Muscle of arm (tissue), 14 donors: ENCODE measurements at places on chromosomes 11 and 22.

DNA sequence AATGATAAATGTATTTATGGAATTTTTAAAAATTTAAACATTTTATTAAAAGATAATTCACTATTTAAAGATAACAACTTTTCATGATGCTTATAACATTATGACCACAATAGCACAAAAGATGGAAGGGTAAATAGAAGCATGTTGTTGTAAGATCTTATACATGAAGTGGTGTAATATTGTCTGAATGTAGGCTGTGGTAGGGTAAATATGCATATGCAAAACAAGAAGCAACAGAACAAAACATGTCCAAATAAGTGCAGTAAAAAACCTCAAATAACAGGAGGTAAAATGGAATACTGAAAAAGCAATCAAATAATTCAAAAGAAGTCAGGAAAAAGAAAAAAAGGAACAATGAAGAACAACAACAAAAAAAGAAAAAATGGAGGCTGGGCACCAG, 56.0 kb downstream of the ADM start:
- DNase-seq: no peak

- DNase-seq: no peak
Observed at GRCh38 chr22:22371031-22371541, 126.5 kb downstream of the VPREB1 start.

- no peak for DNase-seq
Observed at GRCh38 chr22:35596821-35597220, 20.3 kb downstream of the MB start.

DNA sequence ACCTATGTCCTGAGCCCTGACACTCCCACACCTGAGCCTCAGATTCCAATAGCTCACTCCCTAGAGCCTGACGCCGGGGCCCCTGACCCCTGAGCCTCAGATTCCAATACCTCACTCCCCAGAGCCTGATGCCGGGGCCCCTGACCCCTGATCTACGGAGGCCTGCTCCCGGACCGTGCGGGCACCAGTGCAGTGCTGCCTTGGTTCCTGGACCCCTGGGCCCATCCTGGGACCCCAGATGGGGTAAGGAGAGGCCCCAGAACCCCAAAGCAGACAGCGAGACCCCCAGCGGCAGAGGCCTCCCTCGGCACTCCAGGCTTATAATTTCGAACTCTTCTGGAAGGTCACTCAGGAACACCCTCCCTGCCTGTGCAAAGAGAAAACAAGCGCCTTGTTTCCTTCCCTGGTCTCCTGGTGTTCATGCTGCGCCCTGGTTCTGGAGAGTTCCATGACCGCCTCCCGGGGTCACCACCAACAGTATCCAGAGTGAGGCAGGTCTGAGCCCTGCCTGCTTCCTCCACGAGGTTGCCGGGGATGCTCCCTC, 7.5 kb downstream of the SUSD2 start:
- DNase-seq: no peak

GRCh38 chr11:119745112-119745511, 16.1 kb upstream of the NECTIN1 start:
- DNase-seq: no peak

- DNase-seq: no peak
Observed at GRCh38 chr11:45336136-45336535, 50.0 kb upstream of the SYT13 start.

DNA sequence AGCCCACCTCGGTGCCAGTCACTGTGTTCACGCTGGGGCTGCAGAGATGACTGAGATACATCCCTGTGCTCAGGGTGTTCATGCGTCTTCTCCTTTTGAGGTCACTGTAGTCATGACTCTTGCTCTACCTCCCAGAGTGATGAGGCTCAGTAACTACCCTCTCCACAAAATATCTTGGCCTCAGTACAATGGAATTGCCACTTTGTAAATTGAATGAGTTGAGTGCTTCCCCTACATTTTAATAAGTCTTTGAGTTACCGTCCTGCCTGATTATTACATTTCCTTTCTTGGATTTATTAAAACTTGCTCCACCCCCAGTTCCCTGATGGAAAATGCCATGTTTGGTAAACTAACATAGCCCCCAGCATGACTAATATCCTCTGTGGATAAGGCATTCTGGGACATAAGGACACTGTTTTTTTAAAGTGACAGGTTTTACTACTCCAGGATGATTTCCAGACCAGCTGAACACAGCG, 15.9 kb downstream of the PRSS23 start:
- DNase-seq: no peak

DNA sequence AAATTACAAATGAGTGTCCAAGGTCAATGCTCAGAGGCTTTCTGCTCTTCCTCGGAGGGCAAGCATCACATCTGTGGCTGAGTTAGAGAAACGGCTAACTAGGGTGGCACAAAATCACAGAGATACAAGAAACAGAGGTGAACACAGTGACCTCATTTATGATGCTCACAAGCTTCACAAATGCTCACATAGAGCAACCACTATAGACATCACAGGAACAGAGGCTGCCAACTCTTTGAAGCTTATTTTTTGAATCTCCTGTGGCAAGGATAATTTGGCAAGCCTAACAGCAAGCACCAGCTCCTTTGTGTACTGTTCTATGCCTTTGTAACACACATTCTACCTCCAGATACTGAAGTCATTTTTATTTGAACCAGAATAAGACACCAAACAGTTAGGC, 416.5 kb upstream of the DDI1 start:
- DNase-seq: no peak

GRCh38 chr11:95977534-95978174, 53.7 kb upstream of the MTMR2 start:
- no peak for DNase-seq
